Astrocyte (in vitro differentiated cells and primary cell): ENCODE measurements at places on chromosomes 1 and 21. TPM values are rescaled to one million over a fixed set of nuclear protein-coding genes. Genes with fewer than 3 reads are reported as not detected.

GRCh38 chr1:167412920-167413319 is 105.4 kb downstream of the CD247 start:
- H3K36me3 ChIP-seq, result peaks cover 10% of the 10 kb centered on the region
- H3K4me3 ChIP-seq, result no peak overlapping the region

DNA sequence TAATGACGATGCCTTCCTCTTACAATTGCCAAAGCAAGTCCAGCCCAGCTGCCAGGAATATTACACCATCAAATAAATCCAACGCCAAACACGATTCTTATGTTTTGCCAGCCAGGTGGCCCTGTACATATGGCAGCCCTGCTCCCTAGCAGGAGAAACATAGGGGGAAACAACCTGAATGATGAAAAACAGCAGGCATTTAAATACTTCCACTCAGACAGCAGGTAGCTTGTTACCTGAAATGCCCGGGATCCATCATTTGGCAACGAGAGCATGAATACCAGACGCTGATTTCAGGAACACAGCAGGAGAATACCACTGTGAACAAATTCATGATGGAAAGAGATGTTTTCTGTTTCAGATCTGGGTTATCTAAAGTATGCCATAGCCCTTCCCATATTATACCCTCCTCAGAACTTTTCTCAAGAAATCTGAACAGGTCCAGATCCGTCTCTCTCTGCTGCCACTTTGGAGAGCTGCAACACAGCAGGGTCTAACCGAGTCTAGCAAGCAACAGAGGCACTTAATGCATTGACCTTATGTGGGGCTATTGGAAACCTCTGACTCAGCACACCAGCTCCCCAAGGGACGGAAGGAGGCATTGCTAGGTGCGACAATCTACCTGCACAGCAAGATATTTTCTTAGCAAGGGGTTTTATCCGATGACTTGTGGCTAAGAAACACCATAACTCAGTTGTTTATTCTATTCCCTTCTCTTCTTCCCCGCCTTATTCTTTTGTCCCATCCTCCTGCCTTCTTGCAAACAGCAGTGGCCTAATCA is 166.3 kb downstream of the BARHL2 start:
- H3K27me3 ChIP-seq, result no peaks in the 10 kb centered on the region
- H3K36me3 ChIP-seq, result no peaks in the 10 kb centered on the region
- H3K4me3 ChIP-seq, result no peak overlapping the region
- no peak for DNase-seq
- no peak overlapping the region for H3K27ac ChIP-seq
- H3K4me1 ChIP-seq, result no peaks in the 10 kb centered on the region

- H3K36me3 ChIP-seq, result peaks cover 8% of the 10 kb centered on the region
- DNase-seq, result peak; percentile 84
- no peaks in the 10 kb centered on the region for H3K27me3 ChIP-seq
- H3K4me3 ChIP-seq, result peak overlapping the region; percentile 1
- peak overlapping the region; percentile 64 for H3K27ac ChIP-seq
- peaks cover 43% of the 10 kb centered on the region for H3K4me1 ChIP-seq
Observed at GRCh38 chr1:85550784-85551516, 29.6 kb upstream of the CCN1 start.

GRCh38 chr1:223363057-223363855 is 720 bp downstream of the SUSD4 start:
- no peaks in the 10 kb centered on the region for H3K36me3 ChIP-seq
- peak; percentile 52 for DNase-seq

DNA sequence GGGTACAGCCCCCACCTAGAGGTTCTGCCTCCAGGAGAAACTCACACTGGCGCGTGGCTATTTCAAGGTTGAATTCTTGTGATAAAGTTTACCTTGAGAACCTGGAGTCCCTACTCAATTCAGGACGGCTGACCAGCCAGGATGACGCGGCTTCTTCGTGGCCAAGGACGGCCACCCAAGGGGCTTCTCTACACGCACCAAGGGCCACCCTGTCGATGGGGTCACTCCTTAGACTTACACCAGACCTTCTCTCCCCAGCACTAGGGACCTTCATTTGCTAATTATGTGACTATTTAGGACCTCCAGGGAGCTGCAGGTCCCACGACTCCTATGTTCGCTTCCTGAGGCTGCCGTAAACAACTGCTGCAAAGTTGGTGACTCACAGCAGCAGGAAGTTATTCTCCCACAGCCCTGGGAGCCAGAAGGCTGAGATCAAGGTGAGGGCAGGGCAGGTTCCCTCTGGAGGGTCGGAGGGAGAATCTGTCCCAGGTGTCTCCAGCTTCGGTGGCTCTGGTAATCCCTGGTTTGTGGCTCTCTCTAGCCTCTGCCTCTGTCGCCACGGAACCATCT is 135.9 kb downstream of the NPHP4 start:
- no peaks in the 10 kb centered on the region for H3K27me3 ChIP-seq
- H3K4me3 ChIP-seq, result no peak overlapping the region
- H3K4me1 ChIP-seq, result peaks cover 2% of the 10 kb centered on the region
- no peaks in the 10 kb centered on the region for H3K36me3 ChIP-seq
- no peak overlapping the region for H3K27ac ChIP-seq
- peak; percentile 3 for DNase-seq

- H3K27me3 ChIP-seq, result peaks cover 3% of the 10 kb centered on the region
- H3K27ac ChIP-seq, result no peak overlapping the region
- DNase-seq, result no peak
- H3K36me3 ChIP-seq, result no peaks in the 10 kb centered on the region
- no peak overlapping the region for H3K4me3 ChIP-seq
Observed at GRCh38 chr1:38615680-38616079, 243.9 kb downstream of the RRAGC start.

DNA sequence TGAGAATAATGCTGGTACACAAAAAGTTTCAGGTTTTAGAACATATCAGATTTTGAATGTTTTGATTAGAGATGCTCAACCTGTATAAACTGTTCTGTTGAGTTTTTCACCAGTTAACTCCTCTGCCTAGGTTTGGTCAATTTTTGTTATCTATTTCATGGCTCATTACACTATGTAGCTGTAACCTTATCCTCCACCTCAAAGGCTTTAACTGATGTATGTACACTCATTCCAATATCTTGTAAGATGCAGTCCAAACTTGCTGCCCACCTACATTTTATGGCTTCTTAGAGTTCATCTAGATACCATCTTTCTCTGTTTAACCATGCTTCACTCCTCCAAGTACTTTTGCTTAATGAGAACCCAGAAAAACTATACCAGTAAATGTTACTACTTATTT is 107.8 kb downstream of the EIF4G3 start:
- H3K27ac ChIP-seq, result peak overlapping the region; percentile 47
- H3K36me3 ChIP-seq, result no peaks in the 10 kb centered on the region
- peaks cover 13% of the 10 kb centered on the region for H3K4me1 ChIP-seq
- H3K4me3 ChIP-seq, result no peak overlapping the region

DNA sequence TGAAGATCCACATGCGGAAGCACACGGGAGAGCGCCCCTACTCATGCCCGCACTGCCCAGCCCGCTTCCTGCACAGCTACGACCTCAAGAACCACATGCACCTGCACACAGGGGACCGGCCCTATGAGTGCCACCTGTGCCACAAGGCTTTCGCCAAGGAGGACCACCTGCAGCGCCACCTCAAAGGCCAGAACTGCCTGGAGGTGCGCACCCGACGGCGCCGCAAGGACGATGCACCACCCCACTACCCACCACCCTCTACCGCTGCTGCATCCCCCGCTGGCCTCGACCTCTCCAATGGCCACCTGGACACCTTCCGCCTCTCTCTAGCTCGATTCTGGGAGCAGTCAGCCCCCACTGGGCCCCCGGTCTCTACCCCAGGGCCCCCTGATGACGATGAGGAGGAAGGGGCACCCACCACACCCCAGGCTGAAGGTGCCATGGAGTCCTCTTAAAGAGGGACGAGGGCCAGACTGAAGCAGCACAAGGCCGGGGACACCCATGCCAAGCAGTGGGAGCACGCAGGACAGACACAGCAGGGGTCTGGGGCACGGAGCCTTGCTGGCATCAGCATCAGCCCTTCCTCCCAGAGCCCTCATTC is 13.7 kb downstream of the ZBTB7B start:
- H3K4me3 ChIP-seq, result no peak overlapping the region
- DNase-seq, result no peak
- no peaks in the 10 kb centered on the region for H3K36me3 ChIP-seq
- H3K27me3 ChIP-seq, result no peaks in the 10 kb centered on the region
- no peak overlapping the region for H3K27ac ChIP-seq
- peaks cover 9% of the 10 kb centered on the region for H3K4me1 ChIP-seq

GRCh38 chr1:26542771-26543451 is 13.3 kb downstream of the RPS6KA1 start:
- H3K27ac ChIP-seq, result no peak overlapping the region
- no peaks in the 10 kb centered on the region for H3K36me3 ChIP-seq
- H3K27me3 ChIP-seq, result no peaks in the 10 kb centered on the region
- DNase-seq, result no peak

GRCh38 chr21:42525029-42525581 is 11.5 kb downstream of the SLC37A1 start:
- H3K4me3 ChIP-seq, result no peak overlapping the region
- no peaks in the 10 kb centered on the region for H3K36me3 ChIP-seq
- H3K27ac ChIP-seq, result no peak overlapping the region
- DNase-seq, result no peak
- H3K4me1 ChIP-seq, result peaks cover 15% of the 10 kb centered on the region

GRCh38 chr1:150622303-150622975 is 7.0 kb downstream of the ENSA start:
- no peak for DNase-seq
- H3K4me3 ChIP-seq, result no peak overlapping the region
- H3K27ac ChIP-seq, result no peak overlapping the region
- H3K27me3 ChIP-seq, result no peaks in the 10 kb centered on the region

DNA sequence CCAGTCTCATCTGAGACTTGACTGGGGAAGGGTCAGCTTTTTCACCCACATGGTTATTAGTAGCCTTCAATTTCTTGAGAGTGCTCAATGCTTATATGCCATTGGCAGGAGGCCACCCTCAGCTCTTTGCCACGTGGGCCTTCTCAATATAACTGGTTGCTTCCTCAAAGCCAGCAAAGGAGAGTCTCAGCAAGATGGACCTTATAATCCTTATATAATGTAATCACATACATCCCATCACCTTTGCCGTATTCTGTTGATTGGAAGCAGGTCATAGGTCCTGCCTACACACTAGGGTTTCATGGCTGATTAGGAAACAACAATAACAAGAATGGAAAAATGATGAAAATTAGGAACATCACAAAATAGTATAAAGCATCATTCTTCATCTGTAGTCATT is 22.9 kb downstream of the TSEN15 start:
- H3K27ac ChIP-seq, result no peak overlapping the region
- no peak for DNase-seq
- H3K27me3 ChIP-seq, result no peaks in the 10 kb centered on the region
- H3K4me1 ChIP-seq, result no peaks in the 10 kb centered on the region
- H3K4me3 ChIP-seq, result no peak overlapping the region

- H3K36me3 ChIP-seq, result peaks cover 3% of the 10 kb centered on the region
- DNase-seq, result no peak
- no peaks in the 10 kb centered on the region for H3K4me1 ChIP-seq
Observed at GRCh38 chr1:46067652-46068051, 64.8 kb downstream of the PIK3R3 start.

- peaks cover 13% of the 10 kb centered on the region for H3K27me3 ChIP-seq
- no peak for DNase-seq
- no peaks in the 10 kb centered on the region for H3K4me1 ChIP-seq
- H3K4me3 ChIP-seq, result no peak overlapping the region
Observed at GRCh38 chr1:212269306-212269705, 15.9 kb upstream of the PPP2R5A start.

GRCh38 chr1:200150721-200151120 is 123.2 kb downstream of the NR5A2 start:
- no peaks in the 10 kb centered on the region for H3K36me3 ChIP-seq
- no peaks in the 10 kb centered on the region for H3K27me3 ChIP-seq
- no peak overlapping the region for H3K27ac ChIP-seq
- DNase-seq, result peak; percentile 67
- no peaks in the 10 kb centered on the region for H3K4me1 ChIP-seq

The PPIAL4G gene
- total RNA-seq, result not detected in 2 replicates

The HAO2 gene
- total RNA-seq, result not detected in 2 replicates

The CNIH3 gene
- total RNA-seq, result 7.7 and 8.5 TPM in 2 replicates

The ANKRD65 gene
- total RNA-seq, result 0.64 TPM in 1 of 2 replicates, not detected in the other

The SELE gene
- total RNA-seq, result not detected in 2 replicates

The SPRR2B gene
- total RNA-seq, result not detected in 2 replicates

The CD1E gene
- not detected in 2 replicates for total RNA-seq

The POGK gene
- total RNA-seq, result 41.6 and 44.2 TPM in 2 replicates

The ESRRG gene
- total RNA-seq, result 0.41 and 0.79 TPM in 2 replicates

The ASCL5 gene
- not detected in 2 replicates for total RNA-seq

The AGT gene
- total RNA-seq, result 1.2 and 3.0 TPM in 2 replicates

The RNU1-1 gene
- total RNA-seq, result 1,356 and 1,553 TPM in 2 replicates

The GPR137B gene
- total RNA-seq, result 12.9 and 13.1 TPM in 2 replicates

The HAPLN2 gene
- total RNA-seq, result not detected in 2 replicates
